ENCODE measurements at places on chromosomes 12 and 14.

GRCh38 chr12:9133216-9133916, 17.6 kb upstream of the A2M start:
- DNase-seq = peak; percentile 30

GRCh38 chr12:68479896-68480291, 130.8 kb upstream of the RAP1B start:
- DNase-seq = peak; percentile 45

GRCh38 chr12:102396276-102396675, 84.1 kb downstream of the IGF1 start:
- no peak for DNase-seq

DNA sequence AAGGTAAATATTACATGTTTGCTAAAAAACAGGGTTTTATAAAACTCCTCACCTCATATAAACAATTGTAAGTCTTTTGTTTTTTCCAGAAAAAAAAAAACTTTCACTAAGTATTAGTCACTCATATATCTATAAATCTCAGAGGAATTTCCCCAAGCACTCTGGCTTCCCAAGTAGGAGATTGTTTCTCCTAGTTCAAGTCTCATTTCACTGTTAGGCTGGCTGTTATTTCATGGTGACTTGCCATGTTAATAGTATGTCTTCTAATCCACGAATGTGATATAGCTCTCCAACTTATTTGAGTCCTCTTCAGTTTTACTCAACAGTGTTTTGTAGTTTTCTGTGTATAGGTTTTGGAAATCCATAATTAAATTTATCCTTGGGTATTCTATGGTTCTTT, 61.6 kb downstream of the CAPZA3 start:
- DNase-seq = peak; percentile 52

GRCh38 chr14:19828314-19828713, 24.7 kb downstream of the OR4N2 start:
- no peak for DNase-seq

- no peak for DNase-seq
Measured at GRCh38 chr12:71639341-71639760, 24.3 kb downstream of the ZFC3H1 start.

DNA sequence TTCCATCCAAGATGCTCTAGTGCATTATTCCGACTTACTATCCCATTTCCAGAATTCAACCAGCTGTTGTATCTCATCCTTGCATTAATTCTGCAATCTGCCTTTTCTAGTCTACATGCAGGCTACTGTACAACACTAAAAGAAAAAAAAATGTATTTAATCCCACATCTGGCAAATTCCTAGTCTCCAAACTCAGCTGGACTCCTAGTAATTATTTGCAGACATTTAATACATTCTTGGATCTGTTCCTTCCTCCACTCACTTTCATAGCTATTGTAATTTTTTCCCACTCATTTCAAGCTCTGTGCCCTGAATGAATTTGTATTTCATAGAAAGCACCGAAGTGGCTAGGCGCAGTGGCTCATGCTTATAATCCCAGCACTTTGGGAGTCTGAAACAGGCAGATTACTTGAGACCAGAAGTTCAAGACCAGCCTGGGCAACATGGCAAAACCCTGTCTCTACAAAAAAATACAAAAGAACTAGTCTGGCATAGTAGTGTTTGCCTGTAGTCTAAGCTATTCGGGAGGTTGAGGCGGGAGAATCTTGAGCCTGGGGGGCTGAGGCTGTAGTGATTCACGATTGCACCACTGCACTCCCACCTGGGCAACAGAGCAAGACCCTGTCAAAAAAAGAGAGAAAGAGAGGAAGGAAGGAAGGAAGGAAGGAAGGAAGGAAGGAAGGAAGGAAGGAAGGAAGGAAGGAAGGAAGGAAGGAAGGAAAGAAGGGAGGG, 39.5 kb upstream of the YAF2 start:
- no peak for DNase-seq

- DNase-seq = peak; percentile 90
Measured at GRCh38 chr14:64504310-64504896, at the start of gene ZBTB1. Gene ZBTB1 (plus strand): TSS chr14:64504770. CDS start chr14:64521505, 16,735 bp downstream.

GRCh38 chr12:104249017-104249416, 33.4 kb downstream of the TXNRD1 start:
- DNase-seq = no peak

DNA sequence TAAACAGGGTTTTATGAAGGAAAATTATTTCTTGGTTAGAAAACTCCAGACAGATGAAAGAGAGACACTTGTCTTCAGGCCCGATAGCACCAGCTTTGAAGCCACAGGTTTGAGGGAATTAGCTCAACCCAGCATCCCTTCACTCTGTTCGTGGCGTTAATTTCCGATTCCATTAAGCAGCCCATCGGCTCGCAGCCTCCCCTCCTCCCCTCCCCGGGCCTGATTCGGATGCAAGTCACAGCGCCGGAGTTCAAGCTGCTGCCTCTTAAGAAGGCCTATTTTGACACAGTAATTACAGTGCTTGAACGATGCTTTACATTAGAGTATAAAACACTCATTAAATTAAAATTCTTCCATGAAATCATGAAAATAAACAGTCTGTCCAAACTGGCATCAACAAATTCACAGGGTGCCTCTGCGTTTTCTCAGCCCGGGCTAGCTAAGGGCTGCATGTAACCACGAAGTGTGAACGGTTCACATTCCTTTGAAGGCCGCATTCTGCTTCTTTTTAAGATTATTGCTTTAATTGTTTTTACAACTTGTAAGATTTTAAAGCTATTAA, 145.8 kb downstream of the DICER1 start:
- DNase-seq = no peak

GRCh38 chr14:99077076-99077843, 194.7 kb downstream of the BCL11B start:
- peak; percentile 34 for DNase-seq

- peak; percentile 73 for DNase-seq
Measured at GRCh38 chr14:77158175-77158881, 16.7 kb upstream of the ZDHHC22 start.

- peak; percentile 86 for DNase-seq
Measured at GRCh38 chr12:57904848-57905811, 36.2 kb upstream of the ATP23 start.

- no peak for DNase-seq
Measured at GRCh38 chr12:29957835-29958234, 174.1 kb upstream of the TMTC1 start.

- peak; percentile 38 for DNase-seq
Measured at GRCh38 chr12:116266631-116267349, 10.7 kb downstream of the MED13L start.

DNA sequence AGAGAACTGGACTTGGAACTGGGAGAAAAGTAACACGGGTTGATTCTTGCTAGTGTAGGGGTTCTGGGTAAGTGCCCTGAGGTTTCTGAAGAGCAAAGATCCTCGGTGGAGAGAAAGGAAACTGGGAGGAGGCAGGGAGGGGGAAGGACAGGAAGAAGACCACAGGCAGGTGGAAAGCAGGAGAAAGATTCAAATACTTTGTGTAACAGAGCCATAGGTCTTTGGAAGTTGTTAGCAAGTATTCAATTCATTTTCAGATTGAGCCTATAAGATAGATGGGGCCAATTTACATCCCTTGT, 1.3 kb downstream of the PNP start:
- DNase-seq = peak; percentile 16

GRCh38 chr12:85874031-85874461, at the start of gene NTS:
Gene NTS (plus strand): TSS chr12:85874295. CDS start chr12:85874404, 109 bp downstream.
- DNase-seq = no peak

DNA sequence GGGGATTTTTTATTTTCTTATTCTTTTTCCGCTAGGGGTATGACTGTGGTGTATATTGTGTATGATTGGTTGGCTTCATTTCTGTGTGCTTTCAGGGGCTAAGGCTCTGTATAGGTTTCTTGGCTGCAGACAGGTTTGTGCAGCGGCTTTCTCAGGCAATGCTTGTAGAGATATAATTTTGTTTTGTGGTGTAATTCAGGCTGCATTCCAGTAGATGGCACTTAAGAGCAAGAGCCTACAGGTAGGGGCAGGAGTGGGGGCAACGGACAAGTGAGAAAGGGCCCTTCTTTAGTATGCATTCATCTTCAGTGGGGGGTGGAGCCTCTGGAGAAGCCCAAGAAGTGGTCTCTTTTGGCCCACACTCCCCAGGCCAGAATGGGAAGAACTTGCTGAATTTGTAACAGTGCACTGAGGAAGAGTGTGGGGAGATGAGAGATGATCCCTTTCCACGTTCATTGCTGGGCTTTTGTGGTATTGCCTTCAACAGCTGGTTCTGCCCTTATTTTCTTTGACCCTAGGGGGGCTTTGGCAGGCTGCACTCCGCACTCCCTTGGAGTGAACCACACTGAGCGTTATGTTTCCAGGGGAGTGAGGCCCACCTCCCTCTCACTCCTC, 78.6 kb downstream of the IFNG-AS1 start:
- no peak for DNase-seq

GRCh38 chr14:33836900-33837577, 113.8 kb downstream of the EGLN3 start:
- DNase-seq = no peak

DNA sequence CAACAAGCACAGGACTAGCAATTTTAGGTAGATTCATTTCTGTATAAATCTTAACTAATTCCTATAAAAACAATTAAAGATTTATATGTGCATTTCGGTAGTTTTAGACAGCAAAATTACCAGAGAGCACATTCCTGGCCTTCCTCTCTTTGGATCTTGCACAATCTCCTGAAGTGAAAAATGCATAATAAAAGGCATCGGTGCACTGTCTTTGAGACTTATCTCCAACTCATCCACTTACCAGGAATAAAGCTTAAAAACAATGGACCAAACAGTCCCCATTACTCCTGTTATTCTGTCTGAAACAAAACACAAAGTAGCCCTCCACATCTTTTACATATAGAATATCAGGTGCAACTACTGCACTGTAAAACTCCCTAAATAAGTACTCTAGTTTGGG, 69.3 kb downstream of the HECTD1 start:
- no peak for DNase-seq

DNA sequence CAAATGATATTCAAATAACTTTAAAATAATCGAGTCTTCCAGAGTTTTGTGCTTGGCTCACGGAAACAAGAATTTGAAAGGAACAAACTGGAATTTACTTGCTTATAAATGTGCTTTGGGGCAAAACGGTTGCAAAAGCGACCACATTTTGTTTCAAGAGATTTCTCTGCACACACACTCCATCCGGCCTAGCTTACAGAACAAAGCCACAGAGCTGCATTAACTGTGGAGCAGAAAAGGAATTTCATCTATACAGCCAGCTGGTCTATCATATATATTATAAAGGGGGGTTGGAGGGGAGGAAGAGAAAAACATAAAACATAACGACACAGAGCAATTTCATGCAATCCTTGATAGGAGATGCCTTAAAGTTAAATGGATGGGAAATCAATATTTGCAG, 153.0 kb downstream of the MYRFL start:
- peak; percentile 22 for DNase-seq

GRCh38 chr12:100672075-100672592, 98.7 kb downstream of the GAS2L3 start:
- no peak for DNase-seq

GRCh38 chr12:38157933-38158401, 158.6 kb upstream of the ALG10B start:
- DNase-seq = no peak

DNA sequence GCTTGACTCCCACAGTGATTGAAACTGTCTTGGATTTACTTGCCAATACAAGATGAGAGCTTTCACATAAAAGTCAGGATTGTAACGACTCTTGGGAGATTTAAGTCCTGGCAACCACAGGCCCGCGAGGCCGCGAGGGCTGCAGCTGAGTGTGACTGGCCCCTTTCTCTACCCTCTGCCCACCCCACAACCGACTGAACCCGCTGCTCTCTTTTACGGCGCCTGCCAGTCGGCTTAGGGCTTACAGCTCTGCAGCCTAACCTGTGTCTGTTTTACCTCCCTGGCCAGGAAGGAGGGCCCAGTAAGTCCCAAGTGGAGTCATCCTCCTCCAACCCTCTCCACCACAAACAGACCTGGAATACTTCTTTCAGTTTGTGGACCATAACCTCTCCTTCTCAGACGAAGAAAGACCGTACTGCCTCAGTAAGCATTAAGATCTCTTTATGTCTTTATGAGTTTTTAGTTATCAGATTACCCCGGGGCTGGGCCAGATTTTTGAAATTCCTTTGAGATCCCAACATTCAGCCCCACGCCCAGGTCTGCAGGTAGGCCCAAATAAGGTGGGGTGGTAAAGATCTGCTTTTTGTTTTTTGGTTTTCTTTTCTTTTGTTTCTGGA, 12.6 kb upstream of the TIGAR start:
- DNase-seq = no peak

DNA sequence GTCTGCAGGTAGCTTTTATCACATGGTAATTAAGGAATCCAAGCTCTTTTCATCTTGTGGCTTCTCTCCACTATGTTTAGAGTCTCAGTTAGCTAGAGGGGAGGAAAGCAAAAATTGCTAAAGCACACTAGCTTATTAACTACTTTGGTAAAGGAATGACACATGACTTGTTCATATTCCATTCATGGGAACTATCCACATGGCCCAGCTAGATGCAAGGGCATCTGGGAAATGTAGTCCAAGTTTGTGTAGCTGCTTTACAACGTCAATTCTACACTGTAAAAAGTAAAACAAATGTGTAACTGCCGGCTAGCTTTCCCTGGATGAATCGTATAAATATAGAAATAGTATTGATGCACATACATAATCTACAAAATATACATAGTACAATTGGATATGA, 244.5 kb upstream of the LRFN5 start:
- no peak for DNase-seq

All from fibroblast of skin of right biceps (primary cell).